CD4-positive, alpha-beta memory T cell (primary cell): ENCODE measurements at places on chromosomes 11 and 22.
A peak's percentile ranks its signal among the peaks of the same experiment; 100 is the strongest.

- no peaks in the 10 kb centered on the region for H3K4me1 ChIP-seq
- H3K36me3 ChIP-seq: no peaks in the 10 kb centered on the region
- no peaks in the 10 kb centered on the region for H3K27me3 ChIP-seq
- DNase-seq: no peak
Observed at GRCh38 chr11:119567688-119568582, 145.0 kb upstream of the THY1 start.

DNA sequence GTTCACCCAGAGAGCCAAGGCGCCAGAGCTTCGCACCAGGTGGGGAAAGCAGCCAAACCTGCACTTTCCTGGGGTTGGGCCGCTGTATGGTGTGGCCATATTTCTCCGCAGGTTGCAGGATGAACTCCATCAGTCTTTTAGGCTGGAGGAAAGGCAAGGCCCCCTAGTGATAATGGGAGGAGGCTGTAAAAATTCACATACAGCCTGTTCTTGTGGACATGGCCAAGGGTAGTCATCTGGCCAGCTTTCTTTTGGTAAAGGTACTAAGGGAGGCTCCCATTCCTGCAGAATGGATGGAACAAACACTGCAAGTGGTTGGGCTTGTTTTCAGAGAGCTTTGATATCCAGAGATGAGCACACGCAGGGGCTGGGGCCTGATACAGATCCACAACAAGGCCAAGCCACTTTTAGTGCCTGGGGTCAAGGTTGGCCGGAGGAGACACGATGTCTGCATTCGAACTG, 29.6 kb downstream of the C22orf31 start:
- DNase-seq: no peak
- H3K27me3 ChIP-seq: peaks cover 17% of the 10 kb centered on the region
- no peak overlapping the region for H3K4me3 ChIP-seq
- no peak overlapping the region for H3K27ac ChIP-seq

GRCh38 chr11:117834838-117835443, 10.4 kb upstream of the FXYD2 start:
- H3K27ac ChIP-seq: no peak overlapping the region
- DNase-seq: no peak
- no peak overlapping the region for H3K4me3 ChIP-seq
- H3K36me3 ChIP-seq: no peaks in the 10 kb centered on the region

- H3K27ac ChIP-seq: no peak overlapping the region
- H3K4me3 ChIP-seq: no peak overlapping the region
- H3K4me1 ChIP-seq: peaks cover 34% of the 10 kb centered on the region
Observed at GRCh38 chr11:61694602-61694939, 14.4 kb downstream of the DAGLA start.

- H3K27ac ChIP-seq: no peak overlapping the region
- no peaks in the 10 kb centered on the region for H3K27me3 ChIP-seq
- H3K36me3 ChIP-seq: no peaks in the 10 kb centered on the region
- peaks cover 17% of the 10 kb centered on the region for H3K4me1 ChIP-seq
- DNase-seq: no peak
Observed at GRCh38 chr11:93537767-93538261, 5.4 kb downstream of the SMCO4 start.

DNA sequence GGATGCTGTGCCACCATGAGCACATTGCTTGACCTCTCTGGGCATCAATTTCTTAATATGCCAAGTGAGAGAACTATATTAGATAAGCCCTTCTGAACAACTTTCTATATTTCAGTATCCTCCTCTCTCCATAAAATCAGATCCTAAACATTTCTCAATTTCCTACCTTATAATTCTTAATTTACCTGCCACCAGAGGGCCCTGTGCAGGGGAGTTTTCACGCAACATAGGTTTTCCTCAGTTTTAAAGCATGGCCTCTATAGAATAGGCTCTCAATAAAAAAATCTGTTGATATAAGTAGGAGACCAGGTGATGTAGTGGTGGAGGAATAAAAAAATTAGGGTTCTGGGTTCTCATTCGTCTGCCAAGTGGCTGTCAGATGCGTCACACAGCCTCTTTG, 83.7 kb upstream of the DBX1 start:
- H3K4me3 ChIP-seq: no peak overlapping the region
- no peaks in the 10 kb centered on the region for H3K36me3 ChIP-seq
- no peaks in the 10 kb centered on the region for H3K27me3 ChIP-seq
- H3K4me1 ChIP-seq: no peaks in the 10 kb centered on the region

DNA sequence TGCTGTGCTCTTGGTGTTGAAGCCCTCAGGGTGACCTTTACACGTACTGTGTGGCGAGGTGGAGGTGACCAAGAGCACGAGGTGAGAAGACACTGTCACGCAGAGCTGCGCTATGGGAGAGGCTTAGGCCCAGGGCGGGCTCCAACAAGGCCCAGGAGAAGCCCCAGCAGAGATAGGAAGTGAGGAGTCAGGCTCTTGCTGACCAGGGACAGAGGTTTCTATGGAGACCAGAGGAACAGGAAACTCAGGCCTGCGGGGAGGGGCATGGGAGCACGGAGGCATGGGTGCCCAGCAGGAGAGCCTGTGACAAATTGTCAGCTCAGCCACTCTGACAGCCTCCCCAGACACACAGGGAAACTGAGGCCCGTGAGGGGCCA, 15.8 kb downstream of the DGKZ start:
- no peak for DNase-seq
- H3K4me1 ChIP-seq: peaks cover 84% of the 10 kb centered on the region
- peaks cover 19% of the 10 kb centered on the region for H3K36me3 ChIP-seq
- H3K4me3 ChIP-seq: no peak overlapping the region
- H3K27ac ChIP-seq: peak overlapping the region; percentile 57

GRCh38 chr11:114319716-114320328, 23.6 kb downstream of the NNMT start:
- H3K27ac ChIP-seq: no peak overlapping the region
- no peaks in the 10 kb centered on the region for H3K27me3 ChIP-seq
- no peak overlapping the region for H3K4me3 ChIP-seq
- DNase-seq: no peak
- H3K36me3 ChIP-seq: no peaks in the 10 kb centered on the region

DNA sequence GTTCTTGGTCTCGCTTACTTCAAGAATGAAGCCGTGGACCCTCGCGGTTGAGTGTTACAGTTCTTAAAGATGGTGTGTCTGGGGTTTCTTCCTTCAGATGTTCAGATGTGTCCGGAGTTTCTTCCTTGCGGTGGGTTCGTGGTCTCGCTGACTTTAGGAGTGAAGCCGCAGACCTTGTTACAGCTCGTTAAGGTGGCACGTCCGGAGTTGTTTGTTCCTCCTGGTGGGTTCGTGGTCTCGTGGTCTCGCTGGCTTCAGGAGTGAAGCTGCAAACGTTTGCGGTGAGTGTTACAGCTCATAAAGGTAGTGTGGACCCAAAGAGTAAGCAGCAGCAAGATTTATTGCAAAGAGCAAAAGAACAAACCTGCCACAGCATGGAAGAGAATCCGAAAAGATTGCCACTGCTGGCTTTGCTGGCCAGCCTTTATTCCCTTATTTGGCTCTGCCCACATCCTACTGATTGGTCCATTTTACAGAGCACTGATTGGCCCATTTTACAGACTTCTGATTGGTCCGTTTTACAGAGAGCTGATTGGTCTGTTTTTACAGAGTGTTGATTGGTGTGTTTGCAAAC, 27.1 kb upstream of the NXPE2 start:
- DNase-seq: no peak
- no peak overlapping the region for H3K27ac ChIP-seq
- no peaks in the 10 kb centered on the region for H3K4me1 ChIP-seq
- H3K4me3 ChIP-seq: no peak overlapping the region

- no peak for DNase-seq
- H3K4me1 ChIP-seq: peaks cover 5% of the 10 kb centered on the region
- no peak overlapping the region for H3K4me3 ChIP-seq
- H3K36me3 ChIP-seq: no peaks in the 10 kb centered on the region
- no peak overlapping the region for H3K27ac ChIP-seq
Observed at GRCh38 chr11:43638717-43639116, 41.8 kb upstream of the HSD17B12 start.

DNA sequence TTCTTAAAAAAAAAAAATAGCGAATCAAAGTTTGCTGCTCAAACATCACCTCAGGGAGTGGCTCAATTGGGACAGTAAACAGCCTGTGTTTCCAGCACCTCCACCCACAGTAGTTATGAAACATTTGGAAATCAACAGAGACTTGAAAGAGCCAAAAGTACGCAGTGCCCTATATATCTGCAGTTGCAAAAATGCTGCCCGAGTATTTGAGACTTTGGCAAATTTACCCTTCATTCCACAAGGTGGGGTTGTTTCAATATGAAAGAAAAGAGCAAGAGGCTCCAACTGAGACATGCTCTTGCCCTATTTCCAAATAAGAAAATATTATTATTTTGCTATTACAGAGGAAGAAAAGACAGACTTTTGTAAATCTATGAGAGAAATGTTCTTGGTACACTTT, 851.1 kb upstream of the RAG2 start:
- no peaks in the 10 kb centered on the region for H3K4me1 ChIP-seq
- no peak overlapping the region for H3K4me3 ChIP-seq
- DNase-seq: no peak
- no peak overlapping the region for H3K27ac ChIP-seq
- H3K27me3 ChIP-seq: no peaks in the 10 kb centered on the region
- no peaks in the 10 kb centered on the region for H3K36me3 ChIP-seq

GRCh38 chr11:70060611-70061293, 17.4 kb upstream of the ANO1 start:
- no peak overlapping the region for H3K4me3 ChIP-seq
- no peak for DNase-seq
- H3K36me3 ChIP-seq: no peaks in the 10 kb centered on the region

DNA sequence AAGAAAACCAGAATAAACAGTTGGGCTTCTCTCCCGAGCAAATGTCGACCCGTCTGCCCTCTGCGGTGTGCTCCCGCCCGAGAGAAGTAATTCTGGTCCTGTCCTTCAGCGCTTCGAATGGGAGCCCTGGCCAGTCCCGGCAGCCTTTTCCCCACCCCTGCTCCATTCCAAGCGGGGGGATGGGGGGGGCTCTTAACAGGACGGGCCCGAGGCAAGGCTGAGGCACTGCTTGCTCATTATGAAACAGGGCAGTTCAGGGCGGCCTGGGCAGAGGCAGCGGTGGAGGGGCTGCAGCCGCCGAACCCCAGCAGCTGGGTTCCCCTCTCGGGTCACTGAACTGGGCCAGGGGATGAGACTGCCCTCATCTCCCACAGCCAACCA, 9.1 kb downstream of the BACE1-AS start:
- H3K36me3 ChIP-seq: no peaks in the 10 kb centered on the region
- DNase-seq: no peak
- no peaks in the 10 kb centered on the region for H3K4me1 ChIP-seq
- H3K27me3 ChIP-seq: no peaks in the 10 kb centered on the region
- H3K27ac ChIP-seq: no peak overlapping the region

DNA sequence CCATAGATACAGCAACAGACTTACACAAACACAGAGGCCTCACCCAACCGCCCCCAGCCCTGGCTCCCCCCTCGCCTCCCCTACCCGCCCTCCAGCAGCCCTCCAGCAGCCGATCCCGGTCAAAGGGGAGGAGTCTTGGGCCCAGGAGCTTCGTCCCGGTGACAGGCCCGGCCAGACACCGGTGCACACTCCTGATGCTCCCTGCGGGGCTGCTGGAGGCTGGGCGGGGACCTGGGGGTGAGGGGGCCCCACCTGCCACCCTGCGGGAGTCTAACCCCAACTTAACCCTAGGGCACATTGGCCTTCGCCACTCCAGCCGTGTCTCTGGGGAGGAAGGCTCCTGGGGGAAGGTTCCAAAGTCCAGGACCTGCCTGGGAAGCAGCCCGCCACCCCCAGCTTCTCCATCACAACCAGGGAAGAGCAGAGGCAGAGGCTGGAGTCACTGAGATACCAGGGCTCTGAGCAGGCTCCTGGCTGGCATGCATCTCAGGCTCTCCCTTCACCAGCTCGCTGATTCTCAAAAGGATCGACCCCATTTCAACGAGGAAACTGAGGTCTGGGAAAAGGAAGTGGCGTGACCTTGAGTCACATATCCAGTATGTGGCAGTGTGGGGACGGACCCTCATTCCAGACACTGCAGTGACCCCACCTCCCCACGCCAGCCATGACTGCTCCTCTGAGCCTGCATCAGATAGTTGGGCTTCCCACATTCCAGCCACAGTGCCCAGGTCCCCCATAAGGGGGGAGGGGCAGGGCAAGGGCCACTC, 14.4 kb downstream of the BCL9L start:
- H3K4me1 ChIP-seq: peaks cover 94% of the 10 kb centered on the region
- no peak for DNase-seq
- H3K27ac ChIP-seq: peak overlapping the region; percentile 99
- H3K4me3 ChIP-seq: peak overlapping the region; percentile 50

DNA sequence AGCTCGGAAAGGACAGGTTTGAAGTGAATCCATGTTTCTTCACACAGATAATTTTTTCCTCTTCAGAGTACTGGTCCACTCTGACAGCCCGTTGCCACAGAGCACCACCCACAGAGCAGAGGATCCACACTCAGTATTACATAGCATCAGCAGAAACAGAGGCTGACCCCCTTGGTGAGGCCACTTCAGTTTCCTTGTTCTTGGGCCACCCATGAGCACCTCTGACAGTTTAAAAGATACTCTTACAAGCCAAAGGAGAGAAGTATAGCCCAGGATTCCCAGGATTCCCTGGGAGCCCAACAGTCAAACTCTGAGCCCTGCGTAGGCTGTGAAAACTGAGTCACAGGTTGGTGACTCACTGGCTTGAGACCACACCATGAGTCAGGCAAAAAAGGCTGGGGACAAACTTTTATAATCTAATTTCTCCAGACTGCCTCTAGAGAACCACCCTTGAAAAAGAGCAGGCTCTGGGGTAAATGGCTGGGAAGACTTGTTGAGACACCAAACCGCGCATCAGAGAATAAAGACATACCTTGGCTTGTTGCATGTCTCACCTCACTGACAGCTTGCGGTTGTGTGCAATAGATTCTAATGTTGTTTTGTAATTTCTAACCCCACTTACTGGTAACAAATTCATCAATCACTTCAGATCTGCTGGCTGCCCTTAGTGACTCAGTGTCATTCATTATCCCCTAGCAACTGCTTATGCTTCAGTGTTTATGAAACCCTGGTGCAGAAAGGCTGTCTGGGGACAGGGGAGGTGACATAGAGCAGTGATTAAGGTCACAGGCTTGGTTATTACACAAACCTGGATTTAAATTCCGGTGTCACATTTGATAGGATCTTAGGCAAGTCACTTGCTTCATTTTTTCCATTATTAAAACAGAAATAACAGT, 56.9 kb upstream of the PRSS23 start:
- H3K27me3 ChIP-seq: no peaks in the 10 kb centered on the region
- no peak overlapping the region for H3K27ac ChIP-seq
- no peaks in the 10 kb centered on the region for H3K4me1 ChIP-seq
- H3K36me3 ChIP-seq: no peaks in the 10 kb centered on the region
- DNase-seq: no peak
- H3K4me3 ChIP-seq: no peak overlapping the region

DNA sequence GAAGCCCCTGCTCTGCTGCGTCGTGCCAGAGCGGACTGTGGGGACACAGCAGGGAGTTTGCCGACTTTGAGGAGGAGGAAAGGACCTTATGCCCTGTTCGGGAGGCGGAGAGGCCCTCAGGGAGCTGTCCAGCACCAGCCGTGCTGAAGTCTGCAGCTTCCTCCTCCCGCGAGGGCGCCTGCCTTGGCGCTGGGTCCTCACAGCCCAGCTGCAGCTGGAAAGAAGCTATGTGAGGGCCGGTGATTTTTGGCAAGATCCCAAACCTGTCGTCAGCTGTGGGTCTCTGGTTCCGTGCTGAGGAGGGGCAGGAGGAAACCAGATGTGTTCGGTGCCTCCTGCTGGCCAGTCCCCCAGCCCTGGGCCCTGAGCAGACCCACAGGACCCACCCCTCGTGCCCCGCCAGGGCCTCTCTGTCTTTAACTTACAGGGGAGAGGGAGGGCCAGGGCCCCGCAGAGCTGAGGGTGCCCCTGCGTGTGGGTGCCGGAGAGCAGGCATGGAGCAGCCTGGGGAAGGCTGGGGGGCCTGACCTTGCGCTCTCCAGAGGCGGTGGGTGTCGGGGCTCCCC, 12.0 kb downstream of the BRSK2 start:
- no peaks in the 10 kb centered on the region for H3K27me3 ChIP-seq
- no peaks in the 10 kb centered on the region for H3K4me1 ChIP-seq
- H3K36me3 ChIP-seq: no peaks in the 10 kb centered on the region
- peak; percentile 31 for DNase-seq
- H3K27ac ChIP-seq: no peak overlapping the region
